Stimulated activated CD4-positive, alpha-beta T cell treated with anti-CD3 and anti-CD28 coated beads, Interleukin-2, amount 100 ng/mL, for 48 hours (primary cell): ENCODE measurements at places on chromosomes 2 and 18.
A peak's percentile ranks its signal among the peaks of the same experiment; 100 is the strongest.

DNA sequence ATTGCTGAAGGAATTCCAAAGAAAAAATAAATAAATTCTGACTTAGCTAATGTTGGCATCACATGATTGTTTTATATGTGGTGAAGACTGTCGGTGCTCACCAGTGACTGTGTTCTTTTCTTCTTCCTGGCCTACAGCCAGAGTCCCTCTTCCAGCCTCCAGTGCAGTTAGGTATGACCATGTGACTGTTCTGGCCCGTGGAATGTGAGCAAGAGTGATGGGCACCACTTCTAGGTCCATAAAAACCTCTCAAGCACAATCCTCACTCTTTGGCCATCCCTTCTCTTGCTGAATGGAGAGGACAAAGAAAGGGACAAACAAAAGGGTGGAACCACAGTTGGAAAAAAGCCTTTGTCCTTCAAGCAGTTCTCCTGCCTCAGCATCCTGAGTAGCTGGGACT lies 39.0 kb upstream of the BMPR2 start:
- no peak for DNase-seq

- peak; percentile 25 for DNase-seq
Observed at GRCh38 chr2:69741229-69741574, 732 bp upstream of the ANXA4 start.

- no peak for DNase-seq
Observed at GRCh38 chr18:63763831-63764600, 11.2 kb upstream of the SERPINB7 start.

DNA sequence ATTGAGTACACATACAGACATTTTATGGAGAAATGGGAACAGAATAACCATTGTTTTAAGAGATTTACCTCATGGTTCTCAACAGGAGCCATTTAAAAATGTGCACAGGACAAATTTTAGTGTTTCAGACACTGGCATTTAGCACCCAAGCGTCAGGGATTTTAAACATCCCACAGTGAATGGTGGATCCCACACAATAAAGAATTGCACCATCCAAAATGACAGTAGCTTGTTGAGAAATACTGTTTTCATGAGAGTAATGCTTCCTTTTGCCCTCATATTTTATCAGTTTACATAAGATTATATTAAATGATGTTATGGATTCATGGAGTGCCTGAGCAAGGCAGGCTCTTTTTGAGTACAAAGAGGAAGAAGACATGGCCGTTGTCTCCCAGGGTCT lies 54.0 kb downstream of the MFSD6 start:
- DNase-seq = no peak

- DNase-seq = no peak
Observed at GRCh38 chr2:71675296-71675695, 221.9 kb downstream of the DYSF start.

- no peak for DNase-seq
Observed at GRCh38 chr2:159106109-159106508, 137.7 kb downstream of the TANC1 start.

DNA sequence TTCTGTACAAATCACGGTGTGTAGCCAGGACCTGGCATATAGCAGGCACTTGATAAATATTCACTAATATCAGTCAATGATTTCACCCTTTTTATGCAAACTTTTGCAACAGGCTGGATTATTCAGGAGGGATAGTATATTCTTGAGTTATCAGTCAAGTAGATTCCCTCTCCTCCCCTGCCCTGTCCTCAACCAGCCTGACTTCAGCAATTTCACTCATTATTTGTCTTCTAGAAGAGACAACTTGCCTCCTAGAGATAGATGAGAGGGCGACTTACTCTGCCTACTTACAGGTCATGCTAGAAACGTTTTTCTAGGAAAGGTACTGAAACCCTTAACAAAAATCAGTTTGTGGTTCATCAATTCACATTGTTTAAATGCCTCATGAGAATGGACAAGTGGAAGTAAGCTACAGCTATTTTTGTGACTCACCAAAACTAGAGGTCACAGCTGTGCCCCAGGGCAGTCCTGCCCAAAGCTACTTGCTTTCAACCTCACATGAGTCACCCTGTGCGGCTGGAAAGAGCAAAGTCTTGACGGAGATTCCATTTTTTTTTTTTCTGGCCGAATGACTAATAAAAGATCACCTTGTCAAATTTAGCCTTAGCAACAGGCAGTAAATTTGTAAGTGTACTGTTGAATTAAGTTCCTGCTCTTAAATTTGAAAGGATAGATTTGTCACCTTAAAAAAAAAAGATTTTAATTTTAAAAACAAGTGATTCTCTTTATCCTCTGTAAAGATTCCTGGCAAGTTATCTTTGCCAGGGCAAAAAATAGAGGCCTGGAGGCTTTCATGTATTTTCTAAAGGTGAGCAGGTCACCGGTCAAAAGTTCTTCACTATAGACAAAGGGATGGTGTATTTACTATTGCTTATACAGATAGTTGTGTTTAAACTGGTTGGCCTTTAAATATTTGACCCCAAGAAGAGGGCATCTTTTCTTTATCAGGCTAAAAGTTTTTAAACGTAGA lies 109.0 kb upstream of the SLC35G4 start:
- DNase-seq = no peak

GRCh38 chr18:14933049-14933851 lies 185.3 kb downstream of the ANKRD30B start:
- no peak for DNase-seq

DNA sequence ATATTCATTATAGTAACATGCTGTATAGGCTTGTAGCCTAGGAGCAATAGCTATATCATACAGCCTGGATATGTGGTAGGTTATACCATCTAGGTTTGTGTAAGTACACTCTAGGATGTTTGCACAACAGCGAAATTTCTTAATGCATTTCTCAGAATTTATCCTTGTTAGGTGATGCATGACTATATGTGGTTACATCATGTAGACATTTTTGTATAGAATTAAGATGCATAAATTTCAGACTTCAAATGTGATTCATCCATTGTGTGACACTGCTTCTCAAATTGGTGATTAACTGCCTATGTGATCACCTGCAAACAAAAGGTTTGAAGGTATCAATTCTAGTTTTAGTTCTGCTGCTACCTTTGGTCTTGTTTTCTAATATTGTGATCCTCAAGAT lies 1787.0 kb upstream of the PIK3C3 start:
- no peak for DNase-seq

DNA sequence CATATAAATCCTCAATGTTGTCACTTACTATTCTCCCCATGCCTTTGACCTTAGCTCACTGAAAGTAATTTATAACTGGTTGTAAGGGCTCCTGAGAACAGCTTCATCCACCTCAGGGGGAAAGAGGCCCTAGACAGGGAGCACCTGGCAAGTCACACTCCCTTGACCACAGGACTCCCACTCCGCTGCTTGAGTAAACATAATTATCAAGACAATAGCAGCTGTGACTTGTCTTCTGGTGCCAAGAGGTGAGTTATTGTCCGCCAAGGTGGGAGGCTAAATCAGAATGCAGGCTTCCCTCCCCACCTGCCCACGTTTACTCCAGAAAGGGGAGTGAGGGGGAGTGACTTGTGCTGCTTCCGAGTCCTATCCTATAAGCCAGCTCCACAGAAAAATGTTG lies 230.6 kb upstream of the LRATD1 start:
- no peak for DNase-seq

- DNase-seq = no peak
Observed at GRCh38 chr2:26270373-26270772, 25.6 kb downstream of the HADHB start.

DNA sequence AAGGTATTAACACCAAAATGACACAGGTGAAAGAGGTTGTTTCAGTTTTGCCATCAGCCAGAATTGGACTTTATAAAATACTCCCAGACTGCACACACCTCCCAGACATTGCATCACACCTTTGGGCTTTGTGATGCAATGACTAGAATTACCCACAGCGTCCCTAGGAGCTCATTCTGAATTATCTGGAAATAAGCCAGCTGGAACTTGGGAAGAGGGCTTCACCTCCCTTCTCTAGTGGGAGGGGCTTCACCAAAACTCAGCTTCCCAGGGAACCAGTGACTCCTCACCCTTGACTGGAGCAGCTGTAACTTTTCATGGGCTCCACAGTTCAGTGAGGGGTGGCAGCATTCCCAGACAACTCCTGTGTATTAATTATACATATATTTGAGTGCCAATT lies 83.1 kb upstream of the BZW1 start:
- no peak for DNase-seq

DNA sequence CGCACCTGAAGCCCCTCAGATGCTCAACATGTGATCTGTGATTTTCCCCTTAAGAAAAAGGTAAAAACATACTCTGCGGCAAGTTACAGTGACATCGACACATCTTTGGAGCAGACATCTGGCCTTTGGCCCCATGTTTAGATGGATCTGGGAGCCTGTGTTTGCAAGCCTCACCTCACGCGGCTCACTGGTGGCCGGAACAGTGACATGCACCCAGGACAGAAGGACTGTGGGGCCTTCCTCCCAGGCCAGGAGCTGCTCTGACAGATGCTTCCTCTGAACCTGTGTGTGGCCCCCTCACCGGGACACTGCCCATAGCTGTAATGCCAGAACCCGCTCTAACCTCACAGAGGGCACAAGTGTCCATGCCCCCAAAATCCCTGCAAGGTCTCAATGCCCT lies 13.1 kb downstream of the PASK start:
- DNase-seq = no peak

GRCh38 chr2:9762941-9763340 lies 80.3 kb upstream of the TAF1B start:
- no peak for DNase-seq

- DNase-seq = no peak
Observed at GRCh38 chr2:204255526-204255925, 289.7 kb upstream of the PARD3B start.

- no peak for DNase-seq
Observed at GRCh38 chr2:71498261-71498701, 44.9 kb downstream of the DYSF start.

- DNase-seq = no peak
Observed at GRCh38 chr2:188305271-188305670, 13.6 kb downstream of the GULP1 start.

DNA sequence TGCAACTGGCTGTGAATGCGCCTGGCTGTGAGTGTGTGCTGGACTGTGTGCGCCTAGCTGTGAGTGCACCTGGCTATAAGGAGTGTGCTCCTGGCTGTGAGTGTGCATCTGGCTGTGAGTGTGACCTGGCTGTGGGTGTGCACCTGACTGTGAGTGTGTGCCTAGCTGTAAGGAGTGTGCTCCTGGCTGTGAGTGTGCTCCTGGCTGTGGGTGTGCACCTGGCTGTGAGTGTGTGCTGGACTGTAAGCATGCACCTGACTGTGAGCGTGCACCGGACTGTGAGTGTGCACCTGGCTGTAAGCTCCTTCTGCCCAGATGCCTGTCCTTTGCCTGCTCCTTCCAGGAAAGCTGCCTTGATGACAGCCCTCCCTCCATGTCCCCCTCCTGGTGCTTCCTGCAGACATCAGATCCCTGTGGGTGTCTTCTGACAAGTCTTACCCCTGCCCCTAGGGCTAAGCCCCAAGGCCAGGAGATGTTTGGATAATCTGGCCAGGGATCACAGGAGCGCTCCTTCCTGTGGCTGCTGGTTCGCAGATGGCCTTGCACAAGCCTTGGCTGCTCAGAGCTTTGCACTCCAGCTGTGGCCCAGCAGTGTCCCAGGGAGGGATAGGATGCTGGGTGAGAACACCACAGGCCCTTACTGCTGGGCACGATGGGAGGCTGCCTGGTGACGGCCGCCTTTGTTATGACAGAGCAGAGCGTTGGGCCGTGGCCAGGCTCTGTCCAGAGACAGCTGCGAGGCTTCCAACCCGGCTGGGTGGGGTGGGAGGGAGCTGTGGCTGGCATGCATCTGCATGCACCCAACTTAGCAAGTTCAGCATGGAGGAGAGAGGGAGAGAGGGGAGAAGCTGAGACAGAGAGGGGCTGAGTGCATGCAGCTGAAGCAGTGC lies 89.9 kb downstream of the GLI2 start:
- DNase-seq = no peak

GRCh38 chr2:128003463-128003862 lies 24.4 kb downstream of the SAP130 start:
- DNase-seq = no peak

- DNase-seq = no peak
Observed at GRCh38 chr18:48817021-48817461, 133.7 kb downstream of the SMAD7 start.

DNA sequence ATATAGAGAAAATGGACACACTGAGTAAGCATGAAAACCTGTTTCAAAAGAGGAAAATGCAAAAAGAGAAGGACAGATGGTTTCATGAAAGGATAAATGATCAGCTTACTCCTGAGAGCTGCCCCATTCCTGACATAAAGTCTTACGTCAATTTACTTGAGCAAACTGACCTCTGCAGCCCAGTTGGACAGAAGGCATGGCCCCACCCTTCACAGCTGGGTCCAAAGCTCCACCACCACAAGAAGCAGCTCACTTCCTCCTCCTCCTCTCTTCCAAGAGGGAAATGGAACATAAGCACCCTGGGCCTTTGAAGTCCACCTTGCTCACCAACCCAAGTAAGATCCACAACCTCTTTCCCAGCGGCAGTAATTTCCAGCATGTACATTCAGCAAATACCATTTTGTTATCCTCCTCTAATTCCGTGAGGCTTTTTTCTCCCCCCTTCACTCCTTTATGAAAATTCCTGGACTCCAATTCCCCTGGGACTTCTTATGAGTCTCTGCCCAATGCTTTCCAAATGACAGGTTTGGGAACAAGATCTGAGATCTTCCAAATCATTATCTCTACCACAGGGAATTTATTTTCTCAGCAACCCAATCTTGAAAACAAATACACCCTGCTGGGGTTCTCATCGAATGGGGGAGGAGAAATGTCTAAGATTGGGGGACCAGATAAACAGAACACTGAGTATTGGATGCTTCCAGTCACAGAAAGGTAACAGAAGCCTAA lies 10.1 kb downstream of the COL4A4 start:
- DNase-seq = no peak
